ENCODE measurements at places on chromosomes 4 and X. TPM values are rescaled to one million over a fixed set of nuclear protein-coding genes. Genes with fewer than 3 reads are reported as not detected.

The SHROOM4 gene
- not detected for total RNA-seq

GRCh38 chr4:15794905-15795304 is 16.8 kb downstream of the CD38 start:
- H3K27me3 ChIP-seq: peaks cover 4% of the 10 kb centered on the region
- DNase-seq: no peak
- H3K4me3 ChIP-seq: no peak overlapping the region
- no peaks in the 10 kb centered on the region for H3K4me1 ChIP-seq
- no peaks in the 10 kb centered on the region for H3K36me3 ChIP-seq
- H3K27ac ChIP-seq: no peak overlapping the region

DNA sequence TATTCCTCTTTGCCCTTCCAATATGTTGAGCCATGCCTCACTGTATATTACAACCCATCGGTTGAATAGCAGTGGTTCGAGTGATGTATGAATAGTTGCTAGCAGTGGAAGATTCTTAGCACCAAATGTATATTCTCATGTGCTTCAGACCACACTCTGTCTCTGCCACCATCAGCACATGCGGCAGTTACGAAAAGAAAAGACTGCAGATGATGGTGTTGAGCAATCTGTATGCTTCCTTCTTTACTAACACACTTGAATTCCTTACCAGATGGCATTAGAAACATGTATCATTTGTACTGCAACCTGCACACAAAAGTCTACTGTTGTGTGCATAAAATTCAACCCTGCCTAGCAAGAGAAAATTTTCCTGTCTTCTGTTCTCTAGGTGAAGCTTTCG is 214.6 kb downstream of the ENOX2 start:
- DNase-seq: no peak
- no peaks in the 10 kb centered on the region for H3K36me3 ChIP-seq
- no peaks in the 10 kb centered on the region for H3K27me3 ChIP-seq
- no peaks in the 10 kb centered on the region for H3K4me1 ChIP-seq
- no peak overlapping the region for H3K4me3 ChIP-seq

DNA sequence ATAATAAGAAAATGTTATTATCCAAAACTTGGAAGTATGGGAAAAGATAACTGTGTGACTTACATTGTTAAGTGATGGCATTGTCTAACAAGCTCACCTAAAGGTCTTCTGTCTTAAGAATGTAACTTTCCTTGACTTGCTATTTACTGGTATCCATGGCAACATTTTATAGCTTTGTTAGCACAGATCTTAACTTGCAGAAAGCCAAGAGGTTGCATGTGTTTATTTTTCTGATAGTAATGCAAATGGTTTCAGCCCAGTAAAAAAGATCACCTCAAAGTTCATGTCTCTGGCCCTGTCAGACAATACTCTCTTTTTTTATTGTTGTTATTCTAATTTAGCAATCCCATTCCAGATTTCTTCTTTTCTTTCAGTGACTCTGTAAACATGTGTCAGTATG is 425.3 kb downstream of the SPRY1 start:
- no peak overlapping the region for H3K27ac ChIP-seq
- no peak for DNase-seq
- H3K27me3 ChIP-seq: no peaks in the 10 kb centered on the region

The ADGRG2 gene
- not detected for total RNA-seq

GRCh38 chr4:109657854-109658418 is 45.3 kb downstream of the CASP6 start:
- no peak overlapping the region for H3K27ac ChIP-seq
- no peak overlapping the region for H3K4me3 ChIP-seq
- H3K27me3 ChIP-seq: no peaks in the 10 kb centered on the region
- H3K36me3 ChIP-seq: no peaks in the 10 kb centered on the region
- no peaks in the 10 kb centered on the region for H3K4me1 ChIP-seq
- DNase-seq: no peak

DNA sequence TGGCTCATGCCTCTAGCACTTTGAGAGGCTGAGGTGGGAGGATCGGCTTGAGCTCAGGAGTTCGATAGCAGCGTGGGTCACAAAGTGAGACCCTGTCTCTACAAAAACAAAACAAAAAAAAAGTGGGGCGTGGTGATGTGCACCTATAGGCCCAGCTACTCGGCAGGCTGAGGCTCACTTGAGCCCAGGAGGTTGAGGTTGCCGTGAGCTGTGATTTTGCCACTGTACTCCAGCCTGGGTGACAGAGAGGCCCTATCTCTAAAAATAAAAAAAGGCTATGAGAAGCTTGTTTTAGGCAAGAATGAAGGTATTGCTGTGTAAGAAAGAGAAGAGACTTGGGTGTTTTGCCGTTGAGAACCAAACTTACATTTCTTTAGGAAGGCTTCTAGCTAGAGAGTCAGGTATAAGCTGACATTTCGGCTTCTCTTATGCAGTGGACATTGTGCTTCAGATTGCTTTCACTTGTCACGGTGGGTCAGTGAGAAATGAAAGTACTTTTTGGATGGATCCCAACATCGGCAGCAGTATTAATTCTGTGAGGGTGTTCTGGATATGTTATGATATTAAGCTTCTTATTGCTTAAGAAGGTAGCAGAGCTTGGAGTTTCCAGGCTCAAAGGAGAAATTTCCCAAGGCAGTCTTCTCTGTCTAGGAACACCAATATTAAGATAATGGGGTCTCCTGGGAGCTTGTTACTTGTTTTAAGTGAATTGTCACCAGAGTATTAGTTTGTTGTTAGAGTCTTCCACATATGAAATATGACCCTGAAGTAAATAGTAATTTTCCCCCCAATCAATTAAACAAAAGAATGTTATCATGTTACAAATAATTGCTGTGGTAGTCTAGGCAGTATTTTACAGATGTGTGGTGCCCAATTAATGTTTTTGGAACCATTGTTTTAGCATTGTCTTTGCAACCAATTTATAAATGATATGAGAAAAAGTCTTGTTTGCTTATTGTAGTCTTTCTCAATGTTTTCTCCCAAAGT is 17.6 kb downstream of the TMEM131L start:
- DNase-seq: no peak
- no peak overlapping the region for H3K27ac ChIP-seq
- H3K4me3 ChIP-seq: no peak overlapping the region
- no peaks in the 10 kb centered on the region for H3K27me3 ChIP-seq
- peaks cover 18% of the 10 kb centered on the region for H3K4me1 ChIP-seq
